Midbrain (tissue), 1 donor: ENCODE measurements at places on chromosomes 5 and 9.

DNA sequence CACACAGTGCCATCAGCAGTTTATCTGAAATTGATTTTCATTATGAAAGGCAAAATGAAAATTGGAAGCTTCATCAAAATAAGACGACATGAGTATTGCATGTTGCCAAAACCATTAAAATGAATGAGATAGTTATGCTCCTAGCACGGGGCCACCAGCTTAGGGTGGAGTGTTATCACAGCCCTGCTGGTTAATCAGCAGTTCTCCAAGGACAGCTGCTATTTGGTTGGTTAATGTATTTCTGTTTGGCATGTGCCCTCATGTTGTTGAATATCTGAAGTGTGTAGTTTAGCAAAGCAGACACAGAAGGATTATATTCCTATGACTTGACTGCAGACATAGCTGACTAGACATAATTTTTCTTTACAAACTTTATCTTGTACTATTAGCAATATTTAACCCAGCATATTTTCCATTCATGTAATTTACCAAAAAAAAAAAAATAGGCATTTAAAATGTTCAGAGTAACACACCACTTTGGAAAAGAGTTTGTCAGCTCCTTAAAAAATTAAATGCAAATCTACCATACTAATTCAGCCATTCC, 98.6 kb upstream of the PIK3R1 start:
- DNase-seq = no peak

GRCh38 chr5:40479939-40480338, 199.8 kb upstream of the PTGER4 start:
- no peak for DNase-seq

- no peak for DNase-seq
Measured at GRCh38 chr9:15295761-15296405, 11.1 kb downstream of the TTC39B start.

GRCh38 chr5:169758886-169759285, 121.8 kb downstream of the DOCK2 start:
- no peak for DNase-seq

DNA sequence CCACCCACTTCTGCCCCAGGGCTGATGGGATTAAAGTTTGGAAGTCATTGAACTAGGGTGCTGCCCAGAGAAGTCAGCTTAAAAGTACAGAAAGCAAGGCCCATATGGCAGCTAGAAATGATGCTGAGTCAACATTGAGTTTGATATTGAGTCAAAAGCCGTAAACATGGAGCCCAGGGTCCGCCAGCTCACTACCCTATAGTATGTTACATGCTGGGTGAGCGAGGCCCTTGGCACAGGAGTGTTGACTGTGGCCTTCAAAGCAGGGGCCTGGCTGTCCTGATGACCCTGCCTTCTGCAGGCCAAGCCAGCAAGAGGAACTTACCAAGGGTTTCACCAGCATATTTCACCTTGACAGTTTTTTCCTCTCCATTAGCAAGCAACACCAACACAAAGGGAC, 222.5 kb downstream of the GRIA1 start:
- no peak for DNase-seq

- DNase-seq = peak; percentile 25
Measured at GRCh38 chr9:121708768-121709488, 57.5 kb downstream of the DAB2IP start.

DNA sequence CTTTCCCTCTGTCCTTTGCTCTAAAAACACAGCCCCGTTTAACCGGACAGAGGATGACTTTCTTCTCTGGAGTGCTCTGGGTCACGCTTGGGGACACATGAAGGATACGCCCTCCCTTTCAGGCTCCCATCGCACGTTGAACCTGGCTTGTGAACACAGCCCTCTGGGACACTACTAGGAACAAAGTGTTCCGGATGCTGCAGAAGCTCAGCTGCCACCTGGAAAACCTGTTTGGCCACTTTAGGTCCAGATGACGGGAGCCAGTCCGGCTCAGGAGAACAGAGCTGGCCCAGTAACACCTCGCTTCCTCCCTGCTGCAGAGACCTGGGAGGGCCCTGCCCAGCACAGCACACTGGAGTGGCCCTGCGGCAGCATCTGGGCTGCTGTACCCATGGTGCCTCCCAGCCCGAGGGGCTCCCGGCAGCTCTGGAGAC, 60.1 kb downstream of the GADD45G start:
- DNase-seq = no peak

DNA sequence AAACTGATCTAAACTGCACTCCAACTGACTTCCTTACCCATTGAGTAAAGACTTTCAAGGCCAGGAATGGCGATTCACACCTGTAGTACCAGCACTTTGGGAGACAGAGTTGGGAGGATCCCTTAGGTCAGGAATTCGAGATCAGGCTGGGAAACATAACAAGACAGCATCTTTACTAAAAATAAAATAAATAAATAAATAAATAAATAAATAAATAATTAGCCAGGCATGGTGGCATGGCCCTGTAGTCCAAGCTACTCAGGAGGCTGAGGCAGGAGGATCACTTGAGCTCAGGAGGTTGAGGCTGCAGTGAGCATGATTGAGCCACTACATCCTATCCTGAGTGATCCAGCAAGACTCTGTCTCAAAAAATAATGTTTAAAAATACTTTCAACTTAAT, 148.4 kb downstream of the CEMIP2 start:
- DNase-seq = no peak

DNA sequence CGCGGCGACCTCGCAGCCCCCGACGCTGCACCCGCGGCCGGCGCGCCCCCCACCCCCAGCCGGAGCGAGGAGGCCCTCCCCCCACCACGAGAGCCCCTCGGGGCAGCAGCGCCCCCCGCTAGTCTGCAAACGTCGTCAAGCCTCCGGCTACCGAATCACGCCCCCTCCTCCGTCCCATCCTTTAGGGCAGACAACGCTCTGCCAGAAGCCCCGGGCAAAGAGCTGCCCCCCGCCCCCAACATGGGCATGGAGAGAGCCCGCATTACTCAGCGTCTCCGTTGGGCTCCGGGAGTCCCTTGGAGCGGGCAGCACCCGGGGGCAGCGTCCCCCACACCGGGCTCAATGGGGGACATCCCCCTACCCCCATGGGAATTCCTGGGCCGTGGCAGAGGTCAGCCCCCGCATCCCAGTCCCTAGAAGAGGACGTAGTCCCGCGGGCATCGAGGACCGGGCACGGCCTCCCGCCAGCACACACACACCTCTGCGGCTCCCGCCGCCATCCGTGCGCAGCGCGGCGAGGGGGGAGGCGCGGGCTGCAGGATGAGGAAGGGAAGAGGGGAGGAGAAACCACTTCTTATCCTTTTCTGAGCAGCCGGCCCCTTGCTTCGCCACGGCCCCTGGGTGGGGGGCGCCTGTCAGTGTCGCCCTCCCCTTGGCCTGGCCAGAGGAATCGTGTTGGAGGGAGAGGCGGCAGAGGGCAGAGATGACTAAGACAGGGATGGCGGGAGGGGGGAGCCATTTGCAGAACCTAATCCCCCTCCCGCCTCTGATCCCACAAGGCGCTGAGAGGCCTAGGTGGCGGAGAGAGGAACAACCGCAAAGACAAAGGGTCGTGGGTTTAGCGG, 750 bp downstream of the DNM1 start:
- DNase-seq = no peak

DNA sequence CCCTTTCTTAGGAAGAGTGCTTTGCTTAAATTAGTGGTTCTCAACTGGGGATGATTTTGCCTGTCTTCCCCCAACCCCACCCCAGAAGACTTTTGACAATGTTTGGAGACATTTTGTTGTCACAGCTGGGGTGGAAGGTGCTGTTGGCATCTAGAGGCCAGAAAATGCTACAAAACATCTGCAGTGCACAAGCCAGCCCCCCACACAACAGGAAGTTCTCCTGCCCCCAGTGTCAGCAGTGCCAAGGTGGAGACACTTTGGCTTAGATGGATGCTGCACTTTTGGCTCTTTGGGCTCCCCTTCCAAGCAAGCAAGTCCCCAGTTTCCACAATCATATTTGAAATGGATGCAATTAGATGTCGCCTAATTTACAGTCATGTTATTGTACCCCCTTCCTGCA, 2.7 kb downstream of the HEMGN start:
- no peak for DNase-seq

DNA sequence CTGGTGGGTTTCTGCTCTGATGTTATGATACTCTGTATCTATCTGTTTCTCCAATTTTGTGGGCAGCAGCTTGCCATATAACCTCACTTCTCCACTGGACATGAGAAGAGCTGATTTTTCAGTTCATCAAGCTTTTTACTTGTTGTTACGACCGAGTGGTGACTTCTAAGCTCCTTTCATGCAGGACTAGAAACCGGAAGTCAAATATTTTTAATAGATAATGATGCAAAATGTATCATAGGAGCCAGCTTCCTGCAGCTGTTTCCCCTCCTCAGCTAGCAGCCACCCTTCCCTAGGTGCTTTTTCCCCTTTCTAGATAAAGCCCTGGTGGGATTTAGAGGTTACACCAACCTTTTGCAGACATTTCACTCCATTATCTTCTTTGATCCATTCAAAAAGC, 17.0 kb upstream of the ADAM19 start:
- no peak for DNase-seq

GRCh38 chr5:104840284-104840683, 1277.7 kb upstream of the NUDT12 start:
- DNase-seq = no peak

GRCh38 chr5:92944903-92945604, 636.0 kb downstream of the NR2F1-AS1 start:
- no peak for DNase-seq

GRCh38 chr5:32261198-32261597, 51.5 kb downstream of the MTMR12 start:
- DNase-seq = no peak

- no peak for DNase-seq
Measured at GRCh38 chr5:57825031-57825686, 342.5 kb upstream of the ACTBL2 start.

- no peak for DNase-seq
Measured at GRCh38 chr5:161001604-161002003, 149.6 kb upstream of the ATP10B start.

- DNase-seq = no peak
Measured at GRCh38 chr5:6833406-6833805, 120.2 kb downstream of the TENT4A start.

- DNase-seq = no peak
Measured at GRCh38 chr9:27348785-27349697, 52.1 kb upstream of the EQTN start.

- no peak for DNase-seq
Measured at GRCh38 chr9:136846376-136847087, 2.7 kb upstream of the PHPT1 start.

DNA sequence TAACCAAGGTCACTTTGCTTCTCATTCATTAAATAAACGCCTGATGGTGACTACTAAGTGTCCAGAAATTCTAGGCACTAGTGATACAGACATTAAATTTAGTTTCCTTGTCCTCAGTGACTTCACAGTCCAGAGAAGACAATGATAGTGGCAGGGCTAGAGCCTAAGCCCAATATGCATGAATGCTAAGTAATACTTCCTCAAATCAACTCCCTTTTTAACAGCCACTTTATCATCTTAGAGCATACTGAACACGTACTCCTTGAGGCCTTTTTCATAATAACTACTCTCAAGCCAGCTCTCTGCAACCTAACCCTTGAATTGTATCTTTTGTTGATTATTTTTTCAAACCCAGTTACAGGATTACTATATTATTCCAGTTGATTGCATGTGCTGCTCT, 74.1 kb downstream of the STX17 start:
- DNase-seq = no peak

- DNase-seq = peak; percentile 40
Measured at GRCh38 chr5:73497497-73498056, 665 bp upstream of the BTF3 start.

DNA sequence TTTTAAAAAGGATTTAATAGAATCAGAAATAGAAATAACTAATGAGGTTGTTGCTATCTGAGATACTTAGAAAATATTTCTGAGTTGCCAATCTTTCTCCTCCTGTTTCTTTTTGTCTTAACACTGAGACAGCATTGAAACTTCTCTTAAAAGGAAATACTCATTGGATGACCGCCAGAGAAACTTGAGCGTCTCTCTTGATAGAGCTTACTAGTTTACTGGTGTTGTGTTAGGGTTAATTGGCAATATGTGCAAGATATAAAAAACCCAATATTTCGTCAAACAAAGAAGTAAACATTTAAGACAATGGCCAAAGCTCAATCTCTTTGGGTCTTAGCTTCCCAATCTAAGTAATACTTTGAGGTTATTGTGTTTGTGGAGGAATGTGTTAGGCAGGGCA, 176.4 kb upstream of the CHD1 start:
- DNase-seq = no peak

DNA sequence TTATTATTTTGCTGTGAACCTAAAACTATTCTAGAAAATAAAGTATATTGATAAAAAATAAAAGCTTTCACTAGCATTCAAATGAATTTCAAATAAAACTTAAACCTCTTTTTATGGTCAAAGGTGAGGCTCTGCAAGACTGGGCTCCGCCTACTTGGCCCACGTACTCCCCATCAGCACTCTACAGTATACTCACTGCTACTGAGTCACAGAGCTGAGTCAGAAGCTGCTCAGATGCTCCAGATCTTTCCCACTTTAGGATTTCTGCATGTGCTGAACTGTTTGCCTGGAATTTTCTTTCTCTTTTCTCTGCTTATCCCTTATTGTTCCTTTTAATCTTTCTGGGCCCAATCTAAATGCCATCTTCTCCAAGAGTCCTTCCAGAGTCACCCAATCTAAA, 331.9 kb upstream of the CCNG1 start:
- no peak for DNase-seq

DNA sequence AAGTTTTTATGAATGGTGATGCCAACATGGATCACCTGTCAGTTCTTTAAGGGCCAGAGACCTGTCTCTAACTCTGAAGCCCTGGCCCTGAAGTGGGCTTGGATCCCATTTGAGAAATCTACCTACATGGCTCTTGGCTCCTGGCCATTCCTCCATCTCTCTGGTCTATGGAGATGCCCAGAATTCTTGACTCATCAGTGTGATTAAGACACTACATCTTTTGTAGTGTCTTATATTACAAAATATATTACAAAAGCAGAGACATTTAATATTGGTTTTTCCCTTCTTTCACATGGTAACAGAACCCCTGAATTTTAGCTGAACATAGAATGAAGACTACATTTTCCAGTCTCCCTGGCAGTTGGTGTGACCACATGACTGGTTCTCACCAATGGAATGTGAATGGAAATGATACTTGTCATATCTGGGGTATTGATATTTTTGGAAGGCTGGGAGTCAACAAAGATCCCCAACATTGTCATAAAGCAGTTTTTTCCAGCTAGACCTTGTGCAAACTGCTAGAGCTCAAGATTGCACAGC, 198.3 kb downstream of the SREK1 start:
- no peak for DNase-seq

DNA sequence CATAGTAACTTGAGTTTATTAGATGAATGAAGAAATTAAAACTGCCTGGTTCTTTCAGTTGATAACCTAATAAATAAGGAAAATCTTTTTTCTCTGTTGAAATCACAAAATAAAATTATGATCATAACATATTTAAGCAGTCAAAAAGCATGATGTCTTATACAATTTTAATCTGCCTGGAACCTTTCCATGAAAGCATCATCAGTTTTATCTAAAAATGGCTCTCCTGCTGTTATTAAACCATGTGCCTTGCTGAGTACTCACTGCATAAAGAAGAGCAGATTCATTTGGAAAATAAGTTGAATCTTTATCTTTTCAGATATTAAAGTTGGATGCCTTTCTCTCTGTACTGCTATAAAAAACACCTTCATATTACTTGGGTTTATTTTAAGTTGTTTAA, 148.8 kb downstream of the SLC24A2 start:
- no peak for DNase-seq

- DNase-seq = no peak
Measured at GRCh38 chr5:76021936-76022584, 61.1 kb upstream of the SV2C start.
